Stimulated activated CD4-positive, alpha-beta T cell treated with anti-CD3 and anti-CD28 coated beads, Interleukin-4, amount 100 ng/mL, for 48 hours (primary cell): ENCODE measurements at places on chromosomes 6 and 20.

DNA sequence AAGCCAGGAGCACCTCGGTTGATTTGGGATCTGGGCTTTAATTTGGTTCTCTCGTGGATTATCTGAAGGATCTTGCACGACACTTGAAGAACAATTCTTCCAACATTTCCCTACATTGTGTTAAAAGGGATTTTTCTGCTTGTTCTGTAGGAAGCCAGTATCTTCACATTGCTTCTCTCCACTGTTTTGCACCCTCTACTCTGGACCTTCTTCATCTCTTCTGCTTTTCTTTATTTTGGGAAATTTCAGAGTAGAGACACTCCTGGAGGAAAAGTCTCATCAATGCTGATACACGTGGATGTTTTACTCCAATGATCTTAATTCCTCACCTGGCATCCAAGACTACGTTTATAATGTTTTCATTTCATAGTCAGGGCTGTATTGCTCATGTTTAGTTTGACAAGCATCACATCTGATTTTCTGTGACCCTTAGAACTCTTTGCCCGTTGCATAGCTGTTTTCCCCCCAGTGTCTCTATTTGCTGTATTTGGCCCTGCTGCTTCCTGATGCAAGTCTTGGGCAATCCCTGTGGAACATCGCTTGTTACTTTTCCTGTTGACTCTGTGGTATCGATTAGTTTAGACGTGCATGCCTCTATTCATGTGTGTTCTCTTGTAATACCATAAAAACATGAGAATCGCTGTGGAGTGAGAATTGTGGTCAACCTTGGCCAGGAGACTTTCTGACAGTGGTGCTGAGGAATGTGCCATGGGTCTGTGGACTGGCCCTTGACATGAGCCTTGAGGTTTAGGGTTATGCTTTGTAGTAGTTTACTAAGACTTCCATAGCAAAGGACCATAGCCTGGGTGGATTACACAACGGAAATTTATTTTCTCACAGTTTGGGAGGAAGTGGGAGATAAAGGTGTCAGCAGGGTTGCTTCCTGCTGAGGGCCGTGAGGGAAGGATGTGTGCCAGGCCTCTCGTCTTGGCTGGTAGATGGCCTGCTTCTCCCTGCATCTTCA lies 12.5 kb downstream of the PLCB1 start:
- DNase-seq = no peak

DNA sequence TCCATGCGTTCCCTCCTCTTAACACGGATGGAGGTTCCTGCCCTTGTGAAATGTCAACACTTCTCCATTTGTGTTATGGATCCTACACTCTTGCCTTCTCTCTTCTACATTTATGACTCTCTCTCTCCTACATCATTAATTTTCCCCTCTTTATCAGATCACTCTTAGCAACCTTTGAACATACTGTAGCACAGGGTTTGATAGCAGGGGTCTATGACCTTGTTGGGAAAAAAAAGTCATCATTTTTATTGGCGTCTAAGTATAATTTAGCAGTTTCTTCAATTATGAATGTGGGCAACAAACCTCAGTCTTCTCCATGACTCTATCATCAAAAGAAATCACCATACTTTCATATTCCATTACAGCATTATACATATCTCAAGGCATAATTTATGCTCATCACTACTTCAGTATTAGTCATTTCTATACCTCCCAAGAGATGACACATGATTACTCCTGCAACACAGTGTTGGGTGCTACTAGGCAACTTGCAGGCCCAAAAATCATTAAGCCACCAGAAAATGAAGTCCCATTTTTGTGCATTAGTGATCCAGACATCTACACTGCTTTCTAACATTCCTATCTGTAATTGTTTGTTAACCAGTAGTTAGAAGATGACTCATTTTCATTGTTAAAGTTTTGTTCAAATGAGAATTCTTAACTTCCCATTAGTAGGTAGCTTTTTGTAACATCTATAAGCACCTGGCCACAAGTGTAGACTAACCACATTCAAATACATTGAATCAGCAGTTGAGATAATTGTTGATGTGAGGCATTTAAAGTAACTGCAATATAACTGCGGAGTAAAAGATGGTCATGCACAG lies 9.5 kb downstream of the CYP39A1 start:
- no peak for DNase-seq

DNA sequence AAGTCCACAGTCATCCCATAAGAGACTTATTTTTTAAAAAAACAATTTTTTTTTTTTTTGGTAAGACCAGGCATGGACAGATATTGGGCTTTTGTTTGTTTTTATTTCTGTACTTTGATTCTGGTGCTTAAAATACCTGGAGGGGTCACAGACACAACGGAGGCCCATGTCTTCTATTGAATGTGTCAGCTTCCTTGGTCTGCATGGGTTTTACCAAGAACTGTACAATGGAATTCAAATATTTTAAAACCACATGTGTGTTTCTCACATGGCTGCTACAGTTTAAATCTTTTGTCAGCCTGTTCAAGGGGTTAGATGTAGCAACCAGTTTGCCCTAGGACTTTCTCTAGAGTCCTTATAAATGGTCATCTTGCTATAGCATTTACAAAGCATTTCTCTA lies 139.8 kb downstream of the SOX4 start:
- no peak for DNase-seq

DNA sequence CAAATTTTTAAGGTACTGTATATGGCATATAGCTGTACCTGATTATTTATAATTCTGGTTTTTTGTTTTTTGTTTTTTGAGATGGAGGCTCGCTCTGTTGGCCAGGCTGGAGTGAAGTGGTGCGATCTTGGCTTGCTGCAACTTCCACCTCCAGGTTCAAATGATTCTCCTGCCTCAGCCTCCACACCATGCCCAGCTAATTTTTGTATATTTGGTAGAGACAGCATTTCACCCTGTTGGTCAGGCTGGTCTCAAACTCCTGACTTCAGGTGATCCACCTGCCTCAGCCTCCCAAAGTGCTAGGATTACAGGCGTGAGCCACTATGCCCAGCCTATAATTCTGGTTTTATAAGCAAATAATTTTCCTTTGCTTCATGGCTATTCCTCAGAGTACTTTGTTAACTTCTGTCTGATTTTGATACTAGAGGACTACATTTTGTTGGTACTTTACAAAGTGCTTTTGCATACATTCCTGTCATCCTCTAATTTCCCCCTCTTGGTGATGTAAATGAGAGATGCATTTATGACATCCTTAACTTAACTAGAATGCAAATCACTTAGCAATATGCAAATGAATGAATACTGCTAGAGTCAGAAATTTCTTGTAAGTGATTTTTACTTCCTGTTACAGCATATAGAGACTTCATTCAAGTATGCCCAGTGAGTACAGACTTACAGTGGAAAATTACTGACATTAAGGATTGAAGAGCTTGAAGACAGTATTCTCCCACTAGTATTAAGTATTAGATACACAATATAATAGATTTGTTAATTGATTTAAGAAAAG lies 35.7 kb upstream of the ARID1B start:
- no peak for DNase-seq

GRCh38 chr20:38973645-38974044 lies 11.5 kb downstream of the DHX35 start:
- DNase-seq = no peak

DNA sequence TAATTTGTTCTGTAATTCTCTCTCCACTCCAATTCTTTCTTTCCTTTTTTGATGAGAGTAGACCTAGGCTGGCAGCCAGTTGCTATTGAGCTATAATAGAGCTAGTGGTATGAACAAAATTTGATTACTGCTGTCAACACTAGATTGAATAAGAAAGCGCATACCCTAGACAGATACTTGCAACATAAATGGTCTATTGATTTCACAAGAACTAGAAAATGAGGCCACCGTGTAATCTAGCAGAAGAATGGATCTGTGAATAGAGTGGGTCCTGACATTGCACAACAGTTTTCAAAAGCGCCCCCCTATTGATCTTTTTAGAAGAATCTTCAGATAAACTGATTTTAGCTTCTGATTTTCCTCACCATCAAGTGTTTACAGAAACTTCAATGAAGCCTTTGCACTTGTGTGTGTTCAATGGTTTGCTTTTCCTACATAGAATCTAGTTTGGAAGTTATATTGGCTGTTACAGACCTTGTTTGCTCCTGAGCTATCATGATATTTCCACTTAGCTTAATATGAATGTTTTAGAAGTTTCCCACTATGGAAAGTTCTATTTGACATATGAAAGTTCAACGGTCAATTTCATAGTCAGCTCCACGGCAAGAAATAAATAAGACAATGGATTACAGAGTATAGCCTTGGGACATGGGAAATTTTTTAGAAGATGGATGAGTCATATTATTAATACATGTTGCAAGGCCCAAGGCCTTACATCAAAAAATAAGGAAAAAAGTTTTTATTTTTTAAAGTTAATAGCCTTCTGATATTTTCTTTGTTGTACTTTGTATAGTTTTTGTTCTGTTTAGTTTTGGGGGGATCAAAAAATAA lies 55.6 kb downstream of the UTRN start:
- DNase-seq = no peak

DNA sequence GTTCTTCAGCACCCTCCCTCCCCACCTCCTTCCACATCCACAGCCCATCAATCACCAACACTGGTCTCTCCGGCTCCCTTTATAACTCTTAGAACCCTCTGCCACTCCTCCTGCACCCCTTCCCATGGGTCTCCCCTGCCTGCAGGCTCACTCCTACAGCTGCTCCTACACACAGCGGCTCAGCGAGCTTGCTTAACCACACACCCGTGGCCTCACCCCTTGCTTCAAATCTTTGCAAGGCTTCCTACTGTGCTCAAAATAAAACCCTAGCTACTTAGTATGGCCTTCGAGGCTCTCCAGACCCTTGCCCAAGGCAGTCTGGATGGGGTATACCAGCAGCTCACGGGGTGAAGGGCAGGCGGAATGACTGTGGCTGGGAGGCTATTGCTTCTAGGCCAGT lies 63.7 kb downstream of the JPH2 start:
- no peak for DNase-seq

DNA sequence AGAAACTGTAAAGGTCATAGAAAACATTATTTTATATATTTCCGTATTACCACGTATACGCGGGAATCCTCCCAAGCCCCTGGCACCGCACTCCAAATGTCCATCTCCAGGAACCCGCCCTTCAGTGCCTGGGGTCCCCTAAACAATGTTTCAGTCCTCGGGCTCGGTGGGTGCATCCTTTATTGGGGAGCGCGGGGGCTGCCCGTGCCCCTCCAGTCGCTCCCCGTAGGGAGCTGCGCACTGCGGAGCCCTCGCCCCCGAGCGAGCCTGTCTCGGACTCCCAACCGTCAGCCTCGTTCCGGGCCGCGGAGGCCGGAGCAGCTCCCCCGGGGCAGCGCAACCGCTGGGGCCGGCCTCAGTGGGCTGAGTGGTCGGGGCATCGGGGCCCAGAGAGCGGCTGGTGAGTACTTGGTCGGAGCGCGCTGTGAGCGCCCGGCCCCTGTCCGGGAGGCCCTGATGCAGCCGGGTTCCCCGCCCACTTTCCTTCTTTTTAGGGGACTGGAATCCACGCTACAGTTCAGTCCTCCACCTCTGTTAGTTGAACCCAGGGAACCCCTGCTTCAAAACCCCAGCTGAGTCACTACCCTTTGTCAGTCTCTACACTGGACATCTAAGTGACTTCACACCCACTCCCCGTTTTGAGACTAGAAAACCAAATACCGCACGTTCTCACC lies at the start of gene DNAH8:
Gene DNAH8, plus strand, starts transcription at position 296 of the 674 bp plus-strand sequence. CDS start 7,499 bp downstream, outside the sequence.
- peak; percentile 12 for DNase-seq

DNA sequence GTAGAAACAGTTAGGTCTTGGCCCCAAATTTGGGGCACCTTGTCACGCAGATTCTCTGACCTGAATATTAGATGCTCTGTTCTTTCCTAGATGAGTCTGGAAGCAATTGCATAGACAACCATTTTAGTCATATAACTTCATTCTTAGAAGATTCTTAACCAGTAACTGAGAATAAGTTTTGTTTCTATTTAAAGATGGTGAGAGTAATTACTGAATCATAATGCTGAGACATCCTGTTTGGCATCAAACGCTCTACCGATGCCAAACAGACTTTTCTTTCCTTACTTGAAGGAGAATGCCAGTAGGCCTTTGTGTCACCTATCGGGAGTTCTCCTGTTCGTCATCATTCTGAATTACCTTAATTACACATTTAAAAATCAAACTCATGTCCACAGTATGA lies 131.6 kb upstream of the ID4 start:
- no peak for DNase-seq

GRCh38 chr20:58449681-58450221 lies 60.7 kb downstream of the VAPB start:
- DNase-seq = no peak

DNA sequence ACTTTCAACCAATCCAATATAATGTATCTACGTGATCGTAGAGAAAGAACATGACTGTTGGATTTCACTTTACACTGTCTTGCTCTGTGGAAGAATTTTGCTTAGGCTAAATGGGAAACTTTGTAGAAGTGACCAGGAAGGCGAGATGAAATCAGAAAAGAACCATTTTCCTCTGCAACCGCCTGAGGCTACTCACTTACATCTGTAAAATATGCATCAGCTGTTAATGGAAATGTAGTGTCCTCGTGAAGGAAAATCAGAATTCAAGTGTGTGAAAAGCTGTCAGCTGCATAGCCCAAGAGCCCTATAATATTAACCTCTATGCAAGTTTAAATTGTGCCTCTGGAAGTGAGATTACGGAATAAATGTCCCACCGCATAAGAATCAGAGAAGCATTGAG lies 277.9 kb downstream of the C6orf118 start:
- no peak for DNase-seq

- DNase-seq = no peak
These were observed 162.3 kb downstream of the MRPL14 start for GRCh38 chr6:43964659-43965570.

DNA sequence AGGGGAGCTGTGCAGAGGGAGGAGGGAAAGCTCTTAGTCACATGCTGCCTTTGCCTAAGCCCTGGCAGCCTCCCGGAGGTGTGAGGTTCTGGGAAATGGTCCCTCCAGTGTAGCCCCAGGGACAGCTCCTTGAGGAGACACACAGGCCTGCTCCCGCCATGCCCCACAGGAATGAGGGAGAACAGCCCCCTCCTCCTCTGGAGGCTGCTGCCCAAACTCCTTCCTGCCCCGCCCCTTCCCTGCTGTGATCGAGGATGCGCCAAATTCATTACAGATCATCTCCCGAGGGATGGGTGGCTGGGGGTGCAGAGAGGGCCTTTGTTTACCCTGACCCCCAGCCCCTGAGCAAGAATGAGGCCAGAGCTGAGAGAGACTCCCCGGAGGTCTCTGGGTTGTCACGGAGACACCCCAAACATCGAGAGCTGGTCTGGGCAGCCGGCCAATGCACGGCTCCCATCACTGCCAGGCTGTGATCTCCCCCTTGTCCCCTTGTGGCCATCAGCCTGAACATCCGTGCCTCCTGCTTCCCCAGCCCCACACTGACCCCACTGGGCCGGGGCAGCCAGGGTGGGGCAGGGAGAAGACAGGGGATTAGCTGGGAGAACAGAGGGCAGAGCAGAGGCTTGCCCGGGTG lies 8.4 kb downstream of the CYP21A2 start:
- no peak for DNase-seq

GRCh38 chr6:152273638-152274037 lies 363.5 kb downstream of the SYNE1 start:
- DNase-seq = no peak

DNA sequence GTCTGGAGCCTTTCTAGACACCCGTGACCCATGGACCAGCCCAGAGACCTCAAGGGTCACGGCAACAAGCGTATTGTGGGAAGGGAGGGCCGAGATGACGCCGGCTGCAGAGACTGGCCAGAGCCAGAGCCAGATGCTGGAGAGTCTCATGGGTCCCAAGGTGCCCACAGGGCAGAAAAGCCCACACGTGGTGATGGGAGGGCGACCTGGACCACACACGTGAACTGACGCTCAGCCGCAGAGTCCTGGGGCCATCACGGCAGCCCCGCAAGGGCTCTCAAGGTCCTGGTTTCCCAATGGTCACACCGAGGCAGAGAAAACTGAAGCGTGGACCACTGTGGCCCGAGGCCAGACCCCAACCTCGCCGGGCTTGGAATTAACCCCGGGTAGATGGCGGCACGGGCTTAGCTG lies 92.6 kb downstream of the YTHDF1 start:
- no peak for DNase-seq

- peak; percentile 53 for DNase-seq
These were observed 21.1 kb upstream of the NOTCH4 start for GRCh38 chr6:32244946-32245398.
